ENCODE measurements at places on chromosomes 13 and 19.

GRCh38 chr19:37929355-37929923 is 22.4 kb downstream of the SIPA1L3 start:
- no peak for DNase-seq

DNA sequence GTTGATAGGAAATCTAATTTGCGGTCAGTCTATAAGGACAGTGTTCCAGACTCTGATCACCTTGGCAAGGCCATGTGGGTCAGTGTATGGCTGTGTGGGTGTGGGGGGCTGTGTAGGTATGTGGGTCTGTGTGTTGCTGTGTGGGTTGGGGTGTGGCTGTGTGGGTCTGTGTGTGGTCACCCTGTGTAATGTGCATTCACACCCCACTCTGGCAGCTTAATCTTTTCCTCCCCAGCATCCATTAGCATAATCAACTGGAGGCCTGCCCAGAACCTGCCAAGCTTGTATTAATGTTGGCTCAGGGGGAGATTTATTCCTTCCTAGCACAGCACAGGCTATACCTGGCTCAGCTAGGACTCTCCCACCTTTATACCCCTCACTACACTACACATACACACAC is 203.2 kb downstream of the TUBA3C start:
- no peak for DNase-seq

GRCh38 chr13:109655206-109655600 is 131.2 kb downstream of the IRS2 start:
- DNase-seq: peak; percentile 73

DNA sequence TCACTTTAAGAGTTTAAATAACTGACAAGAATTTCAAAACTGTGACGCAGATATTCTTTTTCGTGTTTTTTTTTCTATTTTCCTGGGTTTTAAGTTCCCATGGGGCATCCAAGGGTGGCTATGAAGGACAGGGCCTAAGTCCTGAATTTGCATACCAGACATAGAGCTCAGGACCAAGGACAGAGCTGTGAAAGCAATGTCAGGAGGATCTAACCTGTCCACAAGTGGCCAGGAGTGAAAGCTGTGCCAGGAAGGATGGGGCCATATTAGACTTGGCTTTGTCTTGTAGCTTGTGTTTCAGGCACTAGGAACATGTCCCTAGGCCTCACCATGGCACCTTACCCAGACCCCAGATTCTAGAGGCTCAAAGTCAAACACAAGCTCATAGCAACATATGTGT is 289.4 kb upstream of the MIR17HG start:
- DNase-seq: no peak

- no peak for DNase-seq
Measured at GRCh38 chr13:30486230-30487074, 20.7 kb upstream of the HMGB1 start.

DNA sequence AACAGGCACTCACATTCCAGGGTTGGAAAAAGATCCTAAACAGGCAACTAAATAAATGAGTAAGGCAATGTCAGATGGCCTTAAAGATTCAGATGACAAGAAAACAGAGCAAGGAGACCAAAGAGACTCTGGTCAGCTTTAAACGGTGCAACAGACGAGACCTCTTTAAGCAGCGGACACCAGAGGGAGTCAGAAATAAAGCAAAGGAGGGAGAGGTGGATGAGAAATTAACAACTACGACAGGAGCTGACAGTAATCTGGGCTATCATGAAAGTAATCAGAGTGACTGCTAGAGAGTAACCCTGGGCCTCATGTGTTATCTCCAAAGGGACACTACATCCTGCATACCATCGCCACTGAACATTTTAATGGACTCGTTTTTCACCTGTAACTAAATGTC is 1.1 kb downstream of the ZNF550 start:
- DNase-seq: no peak
